Putamen (tissue), 1 donor: ENCODE measurements at places on chromosomes 12 and 14.

DNA sequence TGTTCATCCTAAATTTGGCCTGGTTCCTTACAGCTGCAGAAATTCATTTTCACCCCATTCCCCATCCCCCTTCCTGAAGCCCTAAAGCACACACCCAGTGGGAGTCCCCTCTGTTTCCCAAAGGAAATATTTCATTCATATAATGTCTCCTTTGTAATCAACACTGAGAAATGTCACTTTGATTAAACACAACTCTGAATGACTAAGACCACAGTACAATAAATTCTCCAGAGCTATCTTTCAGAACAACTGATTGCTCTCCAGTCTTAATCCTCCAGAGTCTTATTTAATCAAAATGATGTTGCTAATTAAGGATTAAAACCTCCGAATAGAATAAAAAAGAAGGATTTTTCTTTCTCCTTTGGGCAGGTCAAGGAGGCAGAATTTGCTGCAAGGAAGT lies 6.4 kb downstream of the SLC15A5 start:
- no peak for DNase-seq

DNA sequence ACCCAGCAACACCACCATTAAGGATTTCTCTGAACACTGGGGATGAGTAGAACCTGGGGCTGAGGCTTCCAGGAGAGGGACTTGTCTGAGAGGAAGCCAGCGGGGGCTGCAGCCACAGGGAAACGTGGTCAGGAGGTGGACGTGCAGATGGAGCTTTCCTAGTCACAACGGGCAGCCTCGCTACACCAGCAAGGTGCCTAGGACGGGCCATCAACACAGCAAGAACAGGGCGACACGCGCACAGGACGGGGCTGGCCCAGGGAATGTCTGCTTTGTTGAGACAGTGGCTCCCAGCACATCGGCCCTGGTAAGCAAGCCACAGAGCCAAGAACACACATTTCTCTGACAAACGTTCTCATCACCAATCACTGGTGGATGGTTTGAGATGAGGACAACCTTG lies 25.3 kb downstream of the ANKLE2 start:
- DNase-seq, result no peak

- DNase-seq, result peak; percentile 10
Measured at GRCh38 chr14:52583544-52583943, 30.9 kb downstream of the GPR137C start.

DNA sequence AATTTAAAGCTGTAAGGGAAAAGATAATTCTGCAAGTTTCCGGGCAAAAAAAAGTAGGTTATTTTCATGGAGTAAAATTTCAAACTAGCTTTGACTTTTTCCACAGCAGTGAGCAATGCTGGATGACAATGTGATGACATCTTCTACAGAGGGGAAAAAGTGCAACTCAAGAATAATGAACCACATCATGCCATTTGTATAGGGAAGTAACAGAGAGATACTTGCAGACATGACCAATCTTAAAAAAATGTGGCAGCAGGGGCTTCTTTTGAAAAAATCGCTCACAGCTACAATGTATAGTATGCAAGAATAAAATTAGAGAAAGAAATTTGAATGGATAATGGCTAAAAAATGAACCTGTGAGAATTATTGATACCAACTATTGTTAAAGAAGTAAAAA lies 115.5 kb downstream of the DHRS2 start:
- no peak for DNase-seq

DNA sequence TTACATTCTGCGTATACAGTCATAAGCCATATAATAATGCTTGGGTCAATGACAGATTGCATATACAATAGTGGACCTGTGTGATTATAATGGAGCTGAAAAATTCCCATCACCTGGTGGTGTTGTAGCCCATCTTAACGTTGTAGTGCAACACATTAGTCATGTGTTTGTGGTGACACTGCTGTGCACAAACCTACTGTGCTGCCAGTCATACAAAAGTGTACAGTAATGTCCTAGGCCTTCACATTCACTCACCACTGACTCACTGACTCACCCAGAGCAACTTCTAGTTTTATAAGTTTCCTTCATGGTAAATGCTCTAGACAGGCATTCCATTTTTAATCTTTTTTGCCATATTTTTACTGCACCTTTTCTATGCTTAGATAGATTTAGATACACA lies 194.8 kb upstream of the SEL1L start:
- no peak for DNase-seq

GRCh38 chr14:23827100-23827892 lies 126.3 kb upstream of the DHRS4 start:
- no peak for DNase-seq

DNA sequence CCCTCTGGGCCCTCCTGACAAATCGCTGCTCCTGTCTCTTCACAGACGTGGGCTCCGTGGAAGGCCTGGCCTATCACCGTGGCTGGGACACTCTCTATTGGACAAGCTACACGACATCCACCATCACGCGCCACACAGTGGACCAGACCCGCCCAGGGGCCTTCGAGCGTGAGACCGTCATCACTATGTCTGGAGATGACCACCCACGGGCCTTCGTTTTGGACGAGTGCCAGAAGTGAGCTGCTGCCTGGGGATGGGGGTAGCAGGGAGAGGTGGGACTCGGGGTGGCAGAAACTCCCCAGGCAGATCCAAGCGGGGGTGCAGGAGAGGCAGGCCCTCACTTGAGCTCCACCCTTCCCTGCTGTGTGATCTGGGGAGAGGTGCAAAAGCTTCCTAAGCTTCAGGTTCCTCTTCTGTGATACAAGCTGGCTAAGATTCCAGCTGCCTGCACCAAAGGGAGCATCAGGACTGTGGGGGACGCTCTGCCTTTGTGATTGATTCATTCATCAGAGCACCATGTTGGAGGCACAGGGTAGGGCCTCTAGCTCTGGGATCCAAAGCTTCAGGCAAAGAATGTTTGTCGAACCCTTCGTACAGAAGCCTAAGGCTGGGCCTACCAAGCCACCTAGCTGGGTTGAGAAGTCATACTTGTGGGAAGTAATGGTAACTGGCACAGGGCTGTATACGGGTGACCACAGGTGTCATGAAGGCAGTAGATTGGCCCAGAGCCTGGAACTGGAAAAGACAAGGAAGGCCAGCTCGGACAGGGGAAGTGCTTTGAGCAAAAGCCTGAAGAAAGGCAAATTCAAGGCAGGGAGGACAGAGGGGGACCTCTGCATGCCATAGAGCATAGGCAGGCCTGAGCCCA lies 29.1 kb upstream of the NXPH4 start:
- no peak for DNase-seq

DNA sequence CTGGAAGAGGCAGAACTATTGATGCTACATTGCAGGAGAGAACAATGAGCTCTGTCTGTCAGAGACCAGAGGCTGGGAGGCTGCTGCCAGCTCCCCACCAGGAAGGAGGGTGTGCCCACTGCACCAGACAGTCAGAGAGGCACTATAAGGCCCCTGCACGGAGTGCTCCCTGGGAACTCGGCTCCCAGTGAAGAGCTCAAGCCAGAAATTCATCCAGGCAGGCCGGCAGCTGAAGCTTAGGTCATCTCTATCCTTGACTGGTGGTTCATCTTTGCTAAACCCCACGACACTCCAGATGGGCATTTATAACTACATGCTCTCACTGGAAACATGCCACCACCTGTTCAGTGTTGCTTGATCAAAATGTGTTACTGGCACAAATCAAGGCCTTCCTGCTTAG lies 65.1 kb upstream of the GPATCH2L start:
- DNase-seq, result peak; percentile 72

GRCh38 chr14:51121096-51121495 lies 26.2 kb upstream of the TRIM9 start:
- no peak for DNase-seq

- no peak for DNase-seq
Measured at GRCh38 chr14:75539561-75540478, 17.6 kb downstream of the BATF start.

DNA sequence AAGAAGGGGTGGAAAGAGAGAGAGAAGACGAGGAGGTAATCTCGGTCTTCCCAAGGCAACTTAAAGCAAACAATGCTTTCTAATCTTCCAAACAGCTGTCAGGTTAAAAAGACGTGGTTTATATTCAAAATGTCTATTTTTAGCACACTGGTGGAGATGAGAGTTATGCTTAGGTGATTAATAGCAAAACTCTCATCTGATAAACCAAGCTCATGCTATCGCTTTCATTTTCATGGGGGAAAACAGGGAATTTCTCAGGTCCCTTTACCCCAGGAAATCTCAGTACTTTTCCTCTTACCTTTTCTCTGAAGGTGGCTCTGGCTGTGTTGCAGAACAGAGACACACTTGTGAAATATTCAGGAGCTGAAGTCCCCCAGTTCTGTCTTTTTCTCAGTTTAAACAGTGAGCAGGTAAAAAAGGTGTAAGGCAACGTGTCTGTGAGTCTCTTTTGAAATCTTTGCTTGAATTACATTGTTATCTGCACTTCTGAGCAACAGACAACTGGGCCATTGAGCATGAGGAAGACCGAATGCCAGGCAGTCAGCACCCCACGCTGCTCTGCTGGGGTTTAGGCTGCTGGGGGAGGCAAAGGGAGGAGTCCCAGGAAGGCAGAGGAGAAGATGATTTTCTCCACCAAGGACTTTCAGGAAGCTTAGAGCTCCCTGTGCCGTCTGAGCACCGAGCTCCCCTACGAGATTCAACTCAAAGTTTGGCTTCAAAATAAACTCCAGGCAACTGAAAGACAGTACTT lies 759.3 kb downstream of the BCL11B start:
- peak; percentile 47 for DNase-seq

DNA sequence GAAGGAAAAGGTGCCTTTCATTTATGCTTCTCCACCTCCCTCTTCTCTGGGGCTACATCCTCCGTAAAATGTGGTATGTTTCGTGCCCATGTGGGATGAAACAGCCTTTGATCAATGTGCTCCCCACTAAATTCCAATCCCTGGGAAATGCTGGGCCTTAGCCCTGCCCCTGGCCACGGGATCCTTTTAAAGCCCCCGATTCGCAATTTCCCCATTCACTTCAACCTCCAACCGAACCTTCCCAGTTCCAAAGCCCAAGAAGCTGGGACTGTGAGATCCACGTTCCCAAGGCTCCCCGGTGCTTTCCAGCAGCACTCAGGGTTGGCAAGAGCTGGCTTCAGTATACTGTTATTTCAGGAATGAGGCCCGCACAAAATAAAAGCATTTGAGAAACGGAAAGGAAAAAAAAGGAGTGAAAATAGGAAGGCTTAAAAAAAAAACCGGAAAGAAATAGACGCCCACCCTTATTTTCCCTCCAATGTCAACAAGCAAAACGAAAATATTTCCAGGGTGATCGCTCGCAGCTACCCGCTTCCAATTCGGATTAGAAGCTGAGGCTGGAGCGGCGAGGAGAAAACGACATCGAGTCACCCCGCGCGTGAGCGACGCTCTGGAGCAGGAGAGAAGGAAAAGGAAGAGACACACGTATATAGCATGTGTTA lies 1.3 kb upstream of the FOXG1 start:
- DNase-seq, result no peak

GRCh38 chr12:39287409-39287808 lies 155.5 kb downstream of the KIF21A start:
- DNase-seq, result no peak

GRCh38 chr14:50763382-50764007 lies 67.5 kb downstream of the NIN start:
- no peak for DNase-seq

DNA sequence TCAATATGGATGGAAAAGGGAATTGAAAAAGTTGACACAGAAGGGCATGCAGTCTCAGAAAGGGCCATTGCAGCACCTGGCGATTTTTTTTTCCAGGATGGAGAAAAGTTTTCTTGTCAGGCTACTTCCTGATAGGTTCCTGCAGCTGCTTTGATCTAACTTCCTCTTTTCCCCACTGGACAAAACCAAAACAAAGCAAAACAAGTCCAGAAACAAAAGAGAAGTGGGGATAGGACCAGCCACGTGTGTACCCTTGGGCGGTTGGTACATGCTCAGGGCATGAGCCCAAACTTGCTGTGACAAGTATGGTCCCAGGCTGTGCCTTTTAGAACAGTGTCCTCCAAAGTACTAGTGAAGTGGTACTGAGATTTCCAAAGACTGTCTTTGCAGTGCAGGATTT lies 89.8 kb downstream of the CHST11 start:
- no peak for DNase-seq

GRCh38 chr12:41293011-41293410 lies 104.9 kb downstream of the PDZRN4 start:
- DNase-seq, result no peak

- no peak for DNase-seq
Measured at GRCh38 chr14:78519863-78520262, 349.7 kb downstream of the NRXN3 start.

GRCh38 chr12:59119676-59120075 lies 199.4 kb upstream of the LRIG3 start:
- DNase-seq, result no peak

DNA sequence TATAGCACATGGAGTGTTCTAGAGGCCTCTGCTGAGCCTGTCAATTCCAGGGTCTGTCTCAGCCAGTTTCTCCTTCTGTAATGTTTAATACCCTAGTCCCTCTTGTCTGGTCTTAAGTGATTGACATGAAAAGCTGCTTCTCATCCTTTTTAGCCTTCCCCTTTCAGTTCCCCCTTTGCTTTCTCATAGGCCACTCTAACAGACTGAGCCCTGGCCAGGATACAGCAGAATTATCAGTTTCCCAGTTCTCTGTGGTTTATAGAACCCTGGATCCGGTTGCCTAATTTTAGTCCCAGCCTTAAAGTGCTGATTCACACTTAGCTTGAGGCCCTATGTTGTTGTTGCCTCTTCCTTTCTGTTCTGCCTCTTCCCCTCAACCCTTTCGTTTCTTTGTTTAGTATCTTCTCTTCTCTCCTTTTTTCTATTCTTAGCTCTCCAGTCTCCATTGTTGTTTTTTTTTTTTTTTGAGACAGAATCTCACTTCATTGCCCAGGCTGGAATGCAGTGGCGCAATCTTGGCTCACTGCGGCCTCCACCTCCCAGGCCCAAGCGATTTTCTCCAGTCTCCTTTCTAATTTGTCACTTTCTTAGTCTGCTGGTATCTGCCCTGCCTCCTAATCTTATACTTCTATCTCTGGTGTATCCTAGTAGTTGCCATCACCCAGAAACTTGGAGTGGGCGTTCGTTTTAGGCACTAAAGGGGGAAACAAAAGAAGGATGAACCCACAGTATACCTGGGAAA lies 2.9 kb upstream of the BIN2 start:
- peak; percentile 67 for DNase-seq

DNA sequence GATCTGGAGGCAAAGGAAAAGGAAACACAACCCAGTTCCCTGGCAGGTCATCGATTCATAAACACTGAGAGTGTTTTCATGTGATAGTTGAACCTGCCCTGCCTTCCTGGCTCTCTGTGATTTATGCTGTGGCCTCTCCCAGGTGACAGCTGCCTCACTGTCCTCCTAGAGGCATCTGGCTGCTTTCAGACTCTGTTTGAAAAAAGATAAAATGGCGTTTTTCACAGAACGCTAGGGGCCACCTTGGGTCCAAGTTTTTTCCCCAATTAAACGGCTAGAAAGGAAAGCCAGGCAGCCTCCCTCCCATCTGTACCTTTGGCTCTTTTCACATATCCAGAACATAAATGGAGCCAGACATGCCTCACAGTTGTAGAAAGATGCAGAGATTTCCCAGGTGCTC lies 252.6 kb upstream of the CCDC196 start:
- DNase-seq, result no peak
